CD4-positive, alpha-beta T cell treated with Interleukin-17A for 1 hour (primary cell): ENCODE measurements at places on chromosomes 4 and X.
A peak's percentile ranks its signal among the peaks of the same experiment; 100 is the strongest.

DNA sequence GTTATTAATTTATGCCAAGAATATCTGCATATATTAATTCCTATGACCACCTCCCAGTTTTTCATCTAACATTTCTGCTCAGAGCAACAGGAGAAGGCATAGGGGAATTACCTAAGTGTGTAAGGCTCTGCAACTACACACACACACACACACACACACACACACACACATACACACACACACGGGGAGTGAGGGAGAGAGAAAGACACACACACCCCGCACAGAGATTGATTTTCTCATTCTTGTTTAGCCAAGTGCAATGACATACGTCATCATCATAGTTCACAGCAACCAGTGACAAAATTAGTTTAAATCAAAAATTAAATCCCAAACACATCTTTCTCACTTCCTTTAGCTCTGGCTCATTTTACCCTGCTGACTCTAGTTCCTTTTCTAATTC is 203.1 kb downstream of the RBMX2 start:
- DNase-seq = no peak

GRCh38 chrX:63747331-63747730 is 37.7 kb downstream of the ARHGEF9 start:
- DNase-seq = no peak

GRCh38 chr4:169202145-169202699 is 68.5 kb downstream of the SH3RF1 start:
- DNase-seq = no peak

DNA sequence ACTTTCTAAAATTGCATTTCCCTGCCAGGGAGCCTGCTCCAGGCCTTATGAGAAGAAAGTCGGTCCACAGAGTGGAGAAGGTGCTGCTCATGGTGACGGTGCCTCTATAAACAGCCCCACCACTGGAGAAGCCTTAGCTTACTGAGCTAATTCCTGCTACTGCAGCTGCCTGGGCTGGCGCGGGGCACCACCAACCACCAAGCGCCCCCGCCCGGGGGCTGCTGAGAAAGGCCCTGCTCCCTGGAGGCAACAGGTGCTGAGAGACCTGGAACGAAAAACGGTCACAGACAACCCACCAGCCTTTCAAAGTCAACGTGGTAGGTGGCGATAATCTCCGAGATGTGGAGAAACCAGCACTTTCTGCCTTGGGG is 2.9 kb downstream of the HCFC1 start:
- no peak for DNase-seq

GRCh38 chr4:76200771-76201231 is 12.8 kb downstream of the SCARB2 start:
- no peak for DNase-seq

GRCh38 chrX:132612821-132613564 is 124.2 kb upstream of the MBNL3 start:
- peak; percentile 38 for DNase-seq

DNA sequence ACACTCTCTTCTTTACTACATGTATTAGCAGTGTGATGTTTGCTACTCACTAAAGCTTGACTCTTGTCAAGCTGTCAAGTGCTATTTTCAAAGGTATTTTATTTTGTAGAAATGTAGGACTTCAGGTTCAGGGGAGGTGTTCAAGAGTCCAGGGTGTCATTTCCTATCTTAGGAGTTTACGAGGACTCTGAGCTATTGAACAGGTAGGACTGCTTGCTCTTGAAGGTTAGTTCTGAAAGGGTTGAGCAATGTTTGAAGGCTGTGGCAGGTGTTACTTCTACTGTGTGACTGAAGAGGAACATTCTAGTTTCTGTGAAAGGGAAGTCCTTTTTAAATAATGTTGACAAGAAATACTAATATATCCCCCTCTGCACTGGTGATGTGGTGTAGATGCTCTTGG is 1151.2 kb downstream of the PDHA2 start:
- DNase-seq = no peak
